ENCODE measurements at places on chromosomes 16 and 17.

DNA sequence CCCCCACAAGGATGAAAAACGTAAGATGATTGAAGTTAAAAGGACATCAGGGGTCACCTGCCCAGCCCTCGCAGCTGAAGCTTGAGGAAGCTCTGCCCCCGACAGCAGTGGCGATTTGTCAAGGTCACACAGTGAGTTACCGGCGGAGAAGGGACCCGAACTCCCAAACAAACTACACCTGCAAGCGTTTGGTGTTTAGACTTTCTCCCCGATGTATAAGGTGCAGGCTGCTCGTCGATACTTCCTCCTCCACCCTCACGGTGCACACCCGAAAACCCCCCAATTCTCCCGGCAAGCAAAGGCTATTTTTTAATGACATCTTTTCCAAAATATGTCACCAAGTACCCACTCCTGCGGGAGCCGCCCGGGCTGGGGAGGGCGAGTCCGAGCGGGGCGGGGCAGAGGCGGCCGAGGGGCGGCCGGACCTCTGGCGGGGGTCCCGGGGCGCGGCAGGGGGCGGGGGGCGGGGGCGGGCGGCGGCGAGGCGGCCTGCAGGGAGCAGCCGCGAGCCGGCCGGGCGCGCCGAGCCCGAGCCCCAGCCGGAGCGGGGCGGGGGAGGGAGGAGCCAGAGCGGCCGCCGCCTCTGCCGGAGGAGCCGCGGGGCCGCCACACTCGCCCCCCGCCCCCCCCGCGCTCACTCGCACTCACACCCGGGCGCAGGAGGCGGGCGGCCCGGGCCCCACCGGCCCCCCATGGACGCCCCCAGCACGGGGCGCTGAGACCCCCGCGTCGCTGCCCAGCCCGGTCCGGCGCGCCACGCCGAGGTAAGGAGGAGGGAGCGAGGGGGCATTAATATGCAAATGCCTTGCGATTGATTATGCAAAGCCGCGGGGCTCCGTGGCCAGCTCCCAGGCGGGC, at the start of gene THRA:
TSS of gene THRA (plus strand) at position 637 of the 858 bp plus-strand sequence. CDS start 11,524 bp downstream, outside the sequence.
- DNase-seq = peak; percentile 54

DNA sequence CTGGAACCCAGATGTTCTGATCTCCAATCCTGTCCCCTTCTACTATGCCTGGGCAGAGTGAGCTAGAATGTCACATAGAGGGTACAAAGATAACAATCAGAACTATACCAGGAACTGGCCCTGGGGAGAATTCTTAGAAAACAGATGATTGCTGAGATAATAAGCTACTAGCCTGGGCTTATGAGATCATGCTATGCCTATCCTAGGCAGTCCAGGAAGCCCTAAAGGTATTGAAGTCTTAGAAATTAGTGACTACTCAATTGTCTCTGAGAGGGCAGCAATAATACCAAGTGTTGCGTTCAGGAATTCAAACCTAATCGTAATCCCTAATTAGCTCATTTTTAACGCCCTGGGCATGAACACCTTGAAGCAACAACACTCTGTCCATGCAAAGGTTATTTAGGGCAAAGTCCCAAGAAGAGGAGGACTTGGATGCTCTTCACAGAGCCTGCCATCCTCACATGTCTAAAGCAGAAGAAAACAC, 77.1 kb downstream of the MMD start:
- no peak for DNase-seq

DNA sequence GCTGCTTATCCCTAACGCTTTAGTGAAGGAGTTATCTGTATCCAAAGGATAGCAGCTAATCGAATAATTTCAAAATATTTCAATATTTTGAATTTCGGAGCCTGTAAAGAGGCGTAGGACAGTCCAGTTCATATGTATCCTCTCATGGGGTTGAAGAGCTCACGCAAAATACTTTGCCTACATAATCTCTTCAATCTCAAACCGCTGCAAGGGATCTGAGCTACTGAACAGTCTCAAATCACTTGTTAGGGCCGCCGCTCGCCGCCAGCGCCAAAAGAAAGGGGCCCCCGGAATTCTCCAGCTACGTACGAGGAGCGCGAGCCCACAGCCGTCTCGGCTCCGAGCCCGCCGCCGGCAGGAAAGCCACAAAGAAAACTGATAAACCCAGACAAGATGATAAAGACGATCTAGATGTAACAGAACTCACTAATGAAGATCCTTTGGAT, 601 bp upstream of the RFWD3 start:
- DNase-seq = peak; percentile 14

GRCh38 chr16:58685084-58685449, 497 bp upstream of the SLC38A7 start:
- no peak for DNase-seq

- DNase-seq = peak; percentile 33
These were observed 561 bp downstream of the CCDC47 start for GRCh38 chr17:63772801-63773271.

- peak; percentile 12 for DNase-seq
These were observed 15.4 kb upstream of the KRT17 start for GRCh38 chr17:41639492-41640473.

GRCh38 chr16:79294568-79294967, 306.0 kb downstream of the MAF start:
- no peak for DNase-seq

- no peak for DNase-seq
These were observed 51.1 kb downstream of the GPRC5B start for GRCh38 chr16:19833581-19833980.

DNA sequence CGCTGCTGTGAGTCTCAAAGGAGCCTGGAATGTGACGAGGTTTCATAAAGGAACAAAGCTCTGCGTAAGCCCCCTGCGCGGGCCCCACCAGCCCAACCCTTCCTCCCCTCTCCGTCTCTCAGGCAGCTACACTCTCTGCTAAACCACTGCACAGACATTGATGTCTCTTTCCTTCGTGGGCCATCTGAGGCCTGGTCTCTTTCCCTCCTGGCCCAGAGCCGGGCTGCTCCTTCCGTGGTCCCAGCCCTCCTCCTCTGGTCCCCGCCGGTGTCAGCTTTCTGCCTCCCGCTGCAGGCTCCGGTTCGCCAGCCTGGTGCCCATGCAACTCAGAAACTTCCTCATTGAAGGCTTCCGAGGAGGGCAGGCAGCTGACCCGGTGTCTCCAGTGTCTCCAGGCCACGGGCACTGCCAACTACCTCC, 7.4 kb downstream of the SCARF1 start:
- no peak for DNase-seq

- DNase-seq = no peak
These were observed 640.1 kb upstream of the CDH8 start for GRCh38 chr16:62676306-62676705.

GRCh38 chr17:74770498-74771318, 5.4 kb downstream of the NAT9 start:
- DNase-seq = peak; percentile 48

- no peak for DNase-seq
These were observed 15.8 kb downstream of the CDH16 start for GRCh38 chr16:66902648-66903543.

GRCh38 chr17:57586196-57586740, 158.8 kb downstream of the CCDC182 start:
- no peak for DNase-seq

DNA sequence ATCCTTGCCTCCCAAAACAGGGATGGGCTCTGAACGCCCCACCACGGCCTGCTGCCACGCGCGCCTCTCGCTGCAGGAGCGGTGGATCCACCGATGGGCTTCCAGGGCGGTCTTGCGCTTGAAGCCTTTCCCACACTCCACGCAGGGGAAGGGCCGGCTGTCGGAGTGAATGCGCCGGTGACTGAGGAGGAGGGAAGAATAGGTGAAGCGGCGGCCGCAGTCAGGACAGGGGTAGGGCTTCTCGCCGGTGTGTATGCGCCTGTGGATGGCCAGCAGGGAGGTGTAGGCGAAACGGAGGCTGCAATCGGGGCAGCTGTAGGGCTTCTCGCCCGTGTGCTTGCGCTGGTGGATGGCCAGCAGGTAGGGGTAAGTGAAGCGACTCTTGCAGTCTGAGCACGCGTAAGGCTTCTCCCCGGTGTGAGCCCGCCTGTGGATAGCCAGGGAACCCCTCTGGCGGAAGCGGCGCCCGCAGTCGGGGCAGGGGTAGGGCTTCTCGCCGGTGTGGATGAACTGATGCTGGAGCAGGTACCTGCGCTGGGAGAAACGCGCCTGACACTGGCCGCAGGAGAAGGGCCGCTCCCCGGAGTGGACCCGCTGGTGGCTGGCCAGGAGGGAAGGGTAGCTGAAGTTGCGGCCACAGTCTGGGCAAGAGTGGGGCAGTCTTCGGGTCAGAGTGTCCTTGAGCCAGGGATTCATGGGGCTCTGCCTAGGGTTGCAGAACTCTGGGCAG, 2.7 kb downstream of the ZNF785 start:
- DNase-seq = no peak

GRCh38 chr17:56596691-56597494, 3.4 kb downstream of the NOG start:
- DNase-seq = no peak

- DNase-seq = no peak
These were observed 28.9 kb downstream of the RBFOX1 start for GRCh38 chr16:7361416-7362129.

- DNase-seq = peak; percentile 77
These were observed 701 bp upstream of the DPEP2 start for GRCh38 chr16:67999985-68000384.

DNA sequence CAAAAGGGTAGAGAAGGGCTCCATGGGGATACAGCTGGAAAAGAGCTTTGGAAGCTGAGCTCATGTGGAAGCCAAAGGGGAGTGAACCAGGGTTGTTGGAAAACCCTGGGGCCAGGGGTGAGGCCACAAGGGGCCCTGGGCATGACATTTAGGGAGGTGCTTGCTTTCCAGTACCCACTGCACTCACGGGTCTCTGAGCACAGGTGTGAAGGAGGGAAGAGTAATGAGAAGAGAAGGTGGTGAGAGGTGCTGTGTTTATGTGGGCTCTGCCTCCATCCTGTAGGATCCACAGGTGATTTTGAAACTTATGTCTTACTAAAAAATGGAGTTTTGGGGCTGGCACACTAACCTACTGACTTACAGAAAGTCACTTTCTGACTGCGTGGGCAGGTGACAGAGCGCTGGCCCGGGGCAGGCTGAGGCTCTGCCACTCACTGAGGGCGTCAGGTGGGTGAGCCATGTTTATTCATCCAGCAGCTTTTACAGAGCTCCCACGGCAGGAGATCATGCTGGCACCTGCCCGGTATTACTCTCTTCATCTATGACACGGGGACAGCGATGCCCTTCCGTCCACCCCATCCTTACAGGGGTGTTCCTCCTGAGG, 18.9 kb downstream of the KSR1 start:
- no peak for DNase-seq

DNA sequence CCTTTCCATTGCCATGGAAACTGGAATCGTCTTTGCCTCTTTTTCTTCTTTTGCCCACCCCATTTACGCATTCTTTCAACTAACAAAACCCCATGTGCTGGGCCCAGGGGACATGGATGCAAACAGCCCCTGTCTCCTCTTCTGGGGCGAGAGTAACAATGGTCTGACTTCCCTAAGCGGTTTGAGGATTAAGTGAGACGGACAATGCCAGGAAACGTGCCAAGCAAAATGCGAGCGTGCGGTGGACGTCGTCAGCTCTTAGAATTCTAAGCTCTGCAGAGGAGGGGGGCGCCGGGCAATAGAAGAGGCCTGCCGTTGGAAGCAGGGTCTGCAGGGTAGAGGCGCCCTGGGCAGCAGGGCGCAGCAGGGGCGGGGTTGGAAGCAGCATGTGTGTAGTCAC, 42.4 kb upstream of the JPH3 start:
- DNase-seq = no peak

- no peak for DNase-seq
These were observed 113.0 kb downstream of the COPRS start for GRCh38 chr17:31745964-31746600.

- no peak for DNase-seq
These were observed 6.9 kb upstream of the GJD3 start for GRCh38 chr17:40371261-40371929.

DNA sequence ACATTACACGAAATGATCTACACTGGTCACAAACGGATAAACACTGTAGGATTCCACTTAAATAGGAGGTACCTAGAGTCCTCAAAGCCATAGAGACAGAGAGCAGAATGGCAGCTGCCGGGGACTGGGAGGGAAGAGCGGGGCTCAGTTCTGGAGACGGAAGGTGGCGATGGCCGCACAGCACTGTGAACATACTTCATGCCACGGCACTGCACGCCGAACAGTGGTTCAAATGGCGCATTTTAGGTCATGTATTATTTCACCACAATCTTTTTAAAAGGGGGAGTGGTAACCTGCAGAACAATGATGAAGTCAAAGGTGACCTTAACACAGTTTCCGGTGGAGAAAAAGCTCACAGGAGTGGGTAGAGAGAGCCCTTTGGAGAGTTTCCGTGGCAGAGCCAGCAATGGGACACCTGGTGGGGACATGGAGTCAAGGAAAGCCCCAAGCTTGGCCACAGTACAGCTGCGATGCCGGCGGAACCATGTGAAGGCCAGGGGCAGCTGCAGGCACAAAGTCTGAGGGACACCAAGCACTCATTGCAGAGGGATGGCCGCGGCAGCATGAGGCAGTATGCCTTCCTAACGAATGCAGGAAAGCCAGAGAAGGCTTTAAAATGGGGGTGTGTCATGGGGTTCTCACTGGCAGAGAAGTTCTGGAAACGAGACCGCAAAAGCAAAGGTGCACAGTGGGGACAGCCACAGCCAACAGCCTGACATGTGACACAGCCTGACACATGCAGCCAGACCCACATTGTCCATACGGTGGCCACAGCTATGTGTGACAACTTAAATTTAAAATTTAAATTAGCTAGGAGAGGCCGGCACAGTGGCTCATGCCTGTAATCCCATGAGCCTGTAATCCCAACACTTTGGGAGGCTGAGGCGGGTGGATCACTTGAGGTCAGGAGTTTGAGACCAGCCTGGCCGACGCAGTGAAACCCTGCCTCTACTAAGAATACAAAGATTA, 7.3 kb downstream of the FLCN start:
- DNase-seq = no peak

DNA sequence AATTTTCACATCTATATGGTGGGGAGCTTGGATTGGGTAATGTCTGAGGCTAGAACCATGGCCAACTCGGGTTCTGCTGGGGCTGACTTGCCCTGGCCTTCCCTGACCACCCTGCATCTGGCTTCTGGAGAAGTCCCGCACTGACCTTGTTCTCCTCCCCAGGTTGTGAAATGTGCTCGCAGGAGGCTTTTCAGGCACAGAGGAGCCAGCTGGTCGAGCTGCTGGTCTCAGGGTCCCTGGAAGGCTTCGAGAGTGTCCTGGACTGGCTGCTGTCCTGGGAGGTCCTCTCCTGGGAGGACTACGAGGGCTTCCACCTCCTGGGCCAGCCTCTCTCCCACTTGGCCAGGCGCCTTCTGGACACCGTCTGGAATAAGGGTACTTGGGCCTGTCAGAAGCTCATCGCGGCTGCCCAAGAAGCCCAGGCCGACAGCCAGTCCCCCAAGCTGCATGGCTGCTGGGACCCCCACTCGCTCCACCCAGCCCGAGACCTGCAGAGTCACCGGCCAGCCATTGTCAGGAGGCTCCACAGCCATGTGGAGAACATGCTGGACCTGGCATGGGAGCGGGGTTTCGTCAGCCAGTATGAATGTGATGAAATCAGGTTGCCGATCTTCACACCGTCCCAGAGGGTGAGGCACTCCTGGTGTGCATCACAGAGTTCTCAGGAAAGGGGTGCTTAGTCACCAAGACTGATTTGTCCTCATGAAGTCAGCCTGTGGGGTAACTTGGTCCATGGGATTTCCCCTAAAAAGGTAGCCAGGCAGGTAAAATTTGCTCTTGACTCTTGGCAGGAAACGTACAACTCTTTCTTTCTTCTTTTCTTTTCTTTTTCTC, 6.1 kb downstream of the NOD2 start:
- DNase-seq = peak; percentile 88

All from inflammatory macrophage treated with lipopolysaccharide for 4 hours (primary cell).